ENCODE measurements at places on chromosomes 1 and 21.

DNA sequence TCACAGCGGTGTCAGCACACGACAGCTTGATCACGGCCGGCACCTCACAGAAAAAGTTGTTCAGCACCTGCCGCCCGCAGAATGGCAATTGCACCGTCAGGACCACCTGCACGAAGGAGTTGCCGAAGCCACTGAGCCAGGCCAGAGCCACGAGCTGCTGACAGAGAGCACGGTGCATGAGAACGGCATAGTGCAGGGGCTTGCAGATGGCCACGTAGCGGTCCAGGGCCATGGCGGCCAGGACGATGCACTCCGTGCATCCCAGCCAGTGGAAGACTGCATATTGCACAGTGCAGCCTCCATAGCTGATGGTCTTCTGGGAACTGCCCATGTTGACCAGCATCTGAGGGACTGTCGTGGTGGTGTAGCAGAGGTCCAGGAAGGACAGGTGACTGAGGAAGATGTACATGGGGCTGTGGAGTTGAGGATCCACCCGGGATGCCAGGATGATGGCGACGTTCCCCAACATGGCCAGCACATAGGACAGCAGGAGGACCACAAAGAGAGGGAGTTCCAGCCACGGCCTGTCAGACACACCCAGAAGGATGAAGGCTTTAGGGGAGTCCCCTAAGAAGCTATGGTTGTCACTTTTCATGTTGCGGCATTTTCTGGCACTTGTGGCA is 6.4 kb downstream of the OR2B11 start:
- DNase-seq = no peak

DNA sequence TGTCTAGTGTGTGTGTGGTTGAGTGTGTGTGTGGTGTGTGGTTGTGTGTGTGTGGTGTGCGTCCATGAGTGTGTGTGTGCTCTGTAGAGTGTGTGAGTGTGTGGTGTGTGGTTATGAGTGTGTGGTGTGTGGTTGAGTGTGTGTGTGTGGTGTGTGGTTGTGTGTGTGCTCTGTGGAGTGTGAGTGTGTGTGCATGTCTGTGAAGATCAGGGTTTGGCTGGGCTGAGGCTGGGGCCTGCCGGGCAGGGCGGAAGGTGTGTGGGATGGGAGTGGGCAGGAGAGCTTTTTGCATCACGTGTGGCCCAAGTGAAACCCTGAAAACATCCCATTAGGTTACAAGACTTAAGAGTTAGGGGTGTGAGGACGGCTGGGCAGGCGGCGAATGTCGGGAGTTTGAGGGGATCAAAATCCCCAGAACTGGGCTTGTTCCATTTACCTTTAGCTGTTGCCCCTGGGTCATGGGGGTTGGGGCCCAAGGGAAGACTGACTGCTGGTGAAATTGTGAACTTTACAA is 2.9 kb upstream of the FCMR start:
- DNase-seq = no peak

DNA sequence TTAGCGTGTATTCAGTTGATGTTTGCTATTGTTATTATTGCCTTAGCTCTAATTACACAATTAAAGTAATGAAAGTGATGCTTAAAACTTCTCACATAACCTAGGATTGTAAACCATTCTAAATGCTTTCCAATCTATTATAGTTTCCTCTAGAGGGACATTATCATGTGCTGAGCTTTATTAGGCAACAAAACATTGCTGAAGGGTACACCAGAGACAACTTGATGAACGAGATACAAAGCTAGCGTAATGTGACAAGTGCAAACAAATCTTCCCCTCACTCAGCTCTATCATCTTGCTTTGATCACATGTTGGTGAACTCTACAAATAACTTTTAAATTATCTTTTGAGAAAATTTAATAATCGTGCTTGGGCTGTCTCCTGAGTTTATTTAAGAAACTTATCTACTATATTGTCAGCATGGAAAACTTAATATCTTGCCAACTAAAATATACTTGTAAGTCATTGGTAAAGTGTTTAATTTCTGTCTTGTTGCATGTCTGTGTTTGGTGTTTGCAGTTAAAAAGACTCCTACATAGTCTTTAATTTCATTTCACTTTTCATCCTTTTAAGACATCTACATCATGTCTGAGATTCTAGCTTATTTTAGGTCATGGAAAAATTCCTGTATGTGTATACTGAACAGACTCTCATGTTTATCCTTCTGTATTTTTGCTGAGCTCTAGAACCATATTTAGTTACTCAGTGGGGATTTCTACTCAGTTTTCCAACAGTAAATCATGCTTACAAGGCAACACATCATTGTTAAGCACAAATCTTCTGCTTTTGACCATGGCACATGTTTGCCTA is 104.2 kb upstream of the ADAMTS5 start:
- no peak for DNase-seq

- no peak for DNase-seq
Observed at GRCh38 chr1:94013367-94013878, 104.2 kb upstream of the GCLM start.

DNA sequence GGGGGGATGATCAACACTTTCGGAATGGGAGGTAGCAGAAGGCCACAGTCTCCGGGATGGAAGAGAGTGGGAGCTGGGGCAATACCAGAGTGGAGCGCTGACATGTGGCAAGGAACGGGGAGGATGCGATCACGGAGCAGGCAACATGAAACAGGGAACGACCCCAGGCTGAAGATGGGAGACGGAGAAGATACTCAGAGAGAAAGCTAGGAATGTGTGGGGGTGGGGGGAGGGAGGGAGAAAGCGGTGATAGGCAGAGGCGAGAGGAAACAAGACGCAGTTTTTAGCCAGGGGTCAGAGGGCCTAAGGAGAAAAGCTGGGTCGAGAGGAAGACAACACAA is 577 bp downstream of the RAB3GAP2 start:
- DNase-seq = no peak

- no peak for DNase-seq
Observed at GRCh38 chr21:38351961-38352521, 95.2 kb downstream of the KCNJ15 start.

DNA sequence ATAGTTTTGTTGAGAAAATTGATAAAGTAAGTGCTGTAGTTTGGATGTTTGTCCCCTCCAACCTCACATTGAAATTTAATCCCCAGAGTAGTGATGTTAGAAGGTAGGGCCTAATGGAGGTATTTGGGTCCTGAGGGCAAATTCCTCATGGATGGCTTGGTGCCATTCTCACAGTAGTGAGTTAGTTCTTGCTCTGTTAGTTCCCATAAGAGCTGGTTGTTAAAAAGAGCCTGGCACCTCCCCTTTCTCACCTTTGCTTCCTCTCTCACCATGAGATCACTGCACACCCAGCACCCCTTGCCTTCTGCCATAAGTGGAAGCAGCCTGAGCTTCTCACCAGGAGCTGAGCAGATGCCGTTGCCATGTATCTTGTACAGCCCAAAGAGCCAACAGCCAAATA is 354.8 kb upstream of the NFIA start:
- DNase-seq = no peak

DNA sequence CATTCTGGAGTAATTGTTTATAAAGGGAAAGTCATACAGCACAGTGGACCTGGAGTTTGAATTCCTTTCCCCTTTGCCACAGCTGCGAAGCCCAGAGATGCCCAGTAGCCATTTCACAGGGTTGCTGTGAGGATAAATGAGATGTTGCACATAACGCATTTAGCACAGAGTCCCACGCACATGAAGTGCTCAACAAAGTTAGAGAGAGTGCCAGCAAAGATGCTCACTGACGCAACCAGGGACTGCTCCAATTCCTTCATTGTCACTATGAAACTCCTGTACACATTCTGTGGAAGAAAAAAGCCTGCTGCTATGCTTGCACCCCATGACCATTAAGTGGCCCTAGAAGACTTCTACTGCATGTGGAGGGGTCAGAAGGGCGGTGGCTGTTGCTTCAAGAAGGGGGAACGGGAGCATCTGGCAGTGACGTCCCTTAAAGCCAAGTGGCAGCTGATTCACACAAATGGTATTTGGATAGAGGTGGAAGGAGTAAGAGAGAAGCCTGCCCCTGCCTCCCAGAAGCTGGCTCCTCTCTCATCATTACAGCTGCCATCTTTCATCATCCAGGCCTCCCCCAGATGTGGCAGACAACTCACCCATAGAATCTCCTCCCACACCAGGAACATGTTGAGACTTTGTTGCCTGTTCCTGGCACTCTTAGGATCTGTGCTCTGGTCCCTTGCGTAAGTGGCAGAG is 26.5 kb upstream of the VAV3 start:
- DNase-seq = no peak

- no peak for DNase-seq
Observed at GRCh38 chr1:71831646-71832045, 450.7 kb downstream of the NEGR1 start.

Data from NCI-H2081 (cell line).